T-helper 17 cell (primary cell): ENCODE measurements at places on chromosomes 5 and 9.

DNA sequence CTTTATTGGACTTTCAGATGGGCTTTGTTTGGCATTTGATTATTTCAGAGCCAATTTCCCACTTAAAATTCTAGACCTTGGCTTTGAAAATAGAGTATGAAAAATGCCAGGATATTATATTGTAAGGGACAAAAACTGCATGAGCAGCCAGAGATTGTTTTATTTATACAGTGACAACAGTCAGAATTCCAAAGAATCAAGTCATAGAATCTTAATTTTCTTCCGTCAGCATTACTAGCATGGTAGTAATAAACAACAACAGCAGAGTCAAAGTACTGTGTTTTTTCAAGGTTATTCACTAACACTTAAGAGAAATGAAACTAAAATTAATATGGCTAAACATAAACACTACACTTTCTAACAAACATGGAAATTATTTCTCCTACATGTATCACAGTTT lies 52.2 kb downstream of the MLLT3 start:
- no peaks in the 10 kb centered on the region for H3K27me3 ChIP-seq
- H3K27ac ChIP-seq, result no peak overlapping the region
- peaks cover 29% of the 10 kb centered on the region for H3K4me1 ChIP-seq
- no peak overlapping the region for H3K4me3 ChIP-seq

DNA sequence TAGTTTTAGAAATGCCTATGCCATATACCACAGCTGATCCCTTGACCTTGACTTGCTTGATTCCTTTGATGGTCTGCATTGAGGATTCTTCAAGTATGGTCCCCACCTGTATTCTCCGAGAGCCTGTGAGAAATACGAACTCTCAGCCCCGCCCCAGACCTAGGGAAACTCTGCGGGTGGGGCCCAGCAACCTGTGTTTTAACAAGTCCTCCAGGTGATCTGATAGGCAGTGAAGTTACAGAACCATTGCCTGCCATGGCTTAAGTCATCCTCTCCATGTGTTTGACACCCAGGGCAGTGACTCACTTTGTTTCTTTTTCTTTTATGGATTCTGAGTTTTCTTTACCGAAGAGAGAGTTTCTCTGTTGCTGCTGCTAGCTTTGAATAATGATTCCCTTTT lies 18.5 kb downstream of the FRMPD1 start:
- peak overlapping the region; percentile 19 for H3K27ac ChIP-seq
- peaks cover 4% of the 10 kb centered on the region for H3K36me3 ChIP-seq
- peaks cover 81% of the 10 kb centered on the region for H3K27me3 ChIP-seq

GRCh38 chr5:148926207-148926606 lies 99.8 kb downstream of the ADRB2 start:
- no peak for DNase-seq
- no peaks in the 10 kb centered on the region for H3K4me1 ChIP-seq

- no peaks in the 10 kb centered on the region for H3K27me3 ChIP-seq
- peak overlapping the region; percentile 97 for H3K27ac ChIP-seq
- H3K4me3 ChIP-seq, result peak overlapping the region; percentile 84
- peaks cover 48% of the 10 kb centered on the region for H3K4me1 ChIP-seq
Measured at GRCh38 chr9:75149841-75150241, 61.5 kb downstream of the OSTF1 start.

DNA sequence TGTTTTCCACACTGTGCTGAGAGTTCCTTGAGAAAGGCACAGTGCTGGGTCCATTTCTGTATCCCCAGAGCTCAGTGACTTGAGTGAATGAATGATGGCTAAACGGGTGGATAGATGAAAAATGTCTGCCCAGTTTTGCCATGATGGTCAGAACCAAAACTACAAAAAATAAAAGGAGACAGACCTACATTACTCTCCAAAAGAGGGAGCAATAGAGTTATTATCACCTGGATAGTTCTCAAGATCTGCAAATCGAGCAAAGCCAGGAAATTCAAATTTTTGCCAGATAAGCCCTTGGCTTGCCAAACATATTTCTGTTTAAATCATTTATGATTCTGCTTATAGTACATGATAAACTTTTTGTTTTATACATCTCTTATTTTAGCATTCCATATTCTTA lies 214.2 kb upstream of the ZNF462 start:
- H3K27me3 ChIP-seq, result no peaks in the 10 kb centered on the region
- H3K36me3 ChIP-seq, result no peaks in the 10 kb centered on the region
- no peak overlapping the region for H3K27ac ChIP-seq
- H3K4me3 ChIP-seq, result no peak overlapping the region
- no peak for DNase-seq

DNA sequence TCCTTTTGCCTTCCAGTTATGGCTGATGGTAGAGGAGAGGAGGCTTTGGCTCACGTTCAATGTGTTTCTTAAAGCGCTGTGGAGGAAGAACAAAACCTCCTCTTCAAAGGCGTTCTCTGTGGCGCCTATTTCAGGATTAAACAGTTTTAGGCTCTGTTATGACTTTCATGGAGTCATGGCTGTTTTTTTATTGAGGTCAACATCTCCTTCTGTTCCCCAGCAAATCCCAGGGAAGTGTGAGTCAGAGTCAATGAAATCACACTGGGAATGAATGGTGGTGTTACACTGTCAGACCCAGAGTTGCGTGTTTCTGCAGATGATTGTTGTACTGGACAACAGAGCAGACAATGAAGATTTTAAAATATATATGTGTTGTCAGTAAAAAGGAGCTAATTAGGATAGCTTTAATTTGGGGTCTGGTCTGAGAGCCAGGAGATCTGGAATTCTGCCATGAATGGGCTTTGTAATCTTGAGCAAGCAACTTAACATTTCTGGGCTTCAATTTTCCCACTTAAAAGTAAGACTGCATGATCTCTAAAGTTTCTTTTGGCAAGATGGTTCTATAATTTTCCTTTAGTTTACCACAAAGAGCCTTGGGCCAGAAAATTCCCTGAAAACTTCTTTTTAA lies 240.7 kb downstream of the CSNK1G3 start:
- no peak overlapping the region for H3K4me3 ChIP-seq

DNA sequence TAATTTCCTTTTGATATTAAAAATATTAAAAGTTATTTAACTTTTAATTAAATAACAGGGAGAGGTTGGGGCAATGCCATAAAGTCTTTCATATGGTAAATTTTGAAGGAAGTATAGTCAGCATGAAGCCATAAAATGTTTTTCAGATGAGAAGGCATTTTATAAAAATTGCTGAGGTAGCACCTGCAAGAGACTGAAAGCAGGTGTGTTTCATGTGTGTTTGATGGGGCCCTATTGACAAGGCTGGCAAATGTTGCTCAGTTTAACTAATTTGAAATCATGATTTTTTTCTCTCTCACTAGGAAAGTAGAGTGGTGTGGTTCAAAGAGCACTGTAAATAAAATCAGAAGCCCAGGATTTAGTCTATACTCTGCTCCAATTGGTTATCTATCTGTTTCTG lies 805.8 kb upstream of the C9orf72 start:
- H3K4me3 ChIP-seq, result no peak overlapping the region
- DNase-seq, result no peak
- no peaks in the 10 kb centered on the region for H3K27me3 ChIP-seq
- H3K36me3 ChIP-seq, result no peaks in the 10 kb centered on the region

DNA sequence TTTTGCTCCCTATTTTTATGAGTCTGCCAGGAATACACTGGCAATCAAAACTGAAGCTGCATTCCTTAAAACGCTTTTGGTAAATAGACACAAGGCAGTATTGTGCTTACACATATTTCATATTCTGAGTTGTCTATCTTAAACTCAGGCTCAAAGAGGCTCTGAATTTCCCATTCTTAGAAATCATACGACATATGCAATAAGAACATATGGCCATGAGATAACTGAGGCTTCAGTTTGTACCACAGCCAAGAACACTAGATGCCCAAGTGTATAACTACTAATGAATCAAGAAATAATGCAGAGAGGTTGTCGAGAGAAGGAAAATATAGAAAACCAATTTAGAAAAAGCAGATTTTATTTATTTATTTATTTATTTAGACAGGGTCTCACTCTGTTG lies 357.4 kb downstream of the NDUFS4 start:
- DNase-seq, result no peak
- H3K4me1 ChIP-seq, result no peaks in the 10 kb centered on the region
- H3K36me3 ChIP-seq, result peaks cover 2% of the 10 kb centered on the region
- H3K4me3 ChIP-seq, result no peak overlapping the region
- no peaks in the 10 kb centered on the region for H3K27me3 ChIP-seq

DNA sequence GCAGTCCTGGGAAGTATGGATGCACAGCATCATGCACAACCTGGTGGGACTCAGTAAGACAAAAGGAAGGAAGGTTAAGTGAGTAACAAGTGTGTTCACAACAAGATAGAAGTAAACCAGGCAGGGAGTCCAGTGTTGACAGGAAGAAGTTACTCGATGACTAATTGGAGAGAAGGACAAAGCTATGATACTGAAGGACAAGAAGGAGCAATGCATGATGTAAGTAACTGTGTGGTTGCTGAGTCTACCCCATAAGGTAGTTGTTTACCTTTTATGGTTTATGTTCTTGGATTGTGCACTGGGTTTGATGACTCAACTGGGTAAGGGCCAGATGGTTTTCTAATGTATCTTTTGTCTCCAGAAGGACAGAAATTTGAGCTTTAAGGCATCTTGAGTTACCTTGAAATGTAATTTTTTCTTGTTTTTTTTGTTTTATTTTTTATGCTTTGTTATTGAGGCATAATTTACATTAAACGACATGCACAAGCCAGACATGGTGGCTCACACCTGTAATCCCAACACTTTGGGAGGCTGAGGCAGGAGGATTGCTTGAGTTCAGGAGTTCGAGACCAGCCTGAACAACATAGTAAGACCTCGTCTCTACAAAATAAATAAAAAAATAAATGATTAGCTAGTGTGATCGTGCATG lies 89.2 kb upstream of the CAST start:
- H3K27me3 ChIP-seq, result no peaks in the 10 kb centered on the region
- no peak overlapping the region for H3K27ac ChIP-seq
- H3K4me1 ChIP-seq, result peaks cover 2% of the 10 kb centered on the region
- H3K4me3 ChIP-seq, result no peak overlapping the region

GRCh38 chr9:76756268-76756640 lies 8.0 kb upstream of the PCA3 start:
- DNase-seq, result no peak
- H3K4me3 ChIP-seq, result no peak overlapping the region
- H3K4me1 ChIP-seq, result peaks cover 9% of the 10 kb centered on the region
- peaks cover 27% of the 10 kb centered on the region for H3K27me3 ChIP-seq
- H3K27ac ChIP-seq, result no peak overlapping the region

- H3K4me3 ChIP-seq, result no peak overlapping the region
- peaks cover 2% of the 10 kb centered on the region for H3K36me3 ChIP-seq
- peaks cover 2% of the 10 kb centered on the region for H3K4me1 ChIP-seq
- no peak overlapping the region for H3K27ac ChIP-seq
Measured at GRCh38 chr5:79834754-79835714, 145.4 kb downstream of the CMYA5 start.

GRCh38 chr5:156421798-156422197 lies 94.8 kb downstream of the SGCD start:
- peaks cover 34% of the 10 kb centered on the region for H3K27me3 ChIP-seq
- no peak overlapping the region for H3K27ac ChIP-seq
- H3K4me1 ChIP-seq, result peaks cover 4% of the 10 kb centered on the region
- no peaks in the 10 kb centered on the region for H3K36me3 ChIP-seq

DNA sequence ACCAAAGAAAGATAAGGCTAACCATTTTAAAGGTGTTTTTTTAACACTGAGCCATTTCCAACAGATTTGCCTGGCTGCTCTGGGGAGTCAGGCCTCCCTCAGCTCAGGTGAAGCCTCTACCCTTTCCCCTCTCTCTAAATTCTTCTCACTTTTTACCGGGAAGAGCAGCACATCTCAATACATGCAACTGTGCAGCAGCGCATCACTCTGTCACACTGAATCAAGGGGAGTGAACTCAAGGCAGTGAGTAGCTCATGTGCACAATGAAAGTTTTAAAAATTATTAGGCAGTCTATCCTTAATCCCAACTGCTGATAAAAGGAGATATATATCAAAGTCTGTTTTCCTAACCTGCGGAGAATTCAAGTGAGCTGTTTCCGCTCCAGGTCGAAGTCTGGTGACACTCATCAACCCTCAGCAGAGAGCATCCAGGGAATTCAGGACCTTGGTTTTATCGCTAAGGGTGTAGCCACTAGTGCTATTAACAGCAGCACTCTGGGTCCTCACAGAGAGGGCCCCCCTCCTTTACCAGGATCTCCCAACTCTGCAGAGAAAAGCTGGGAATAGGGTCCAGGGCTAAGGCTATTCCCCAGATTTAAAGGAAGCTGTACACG lies 1.0 kb downstream of the CEMIP2 start:
- peak overlapping the region; percentile 95 for H3K27ac ChIP-seq
- DNase-seq, result no peak
- H3K36me3 ChIP-seq, result peaks cover 2% of the 10 kb centered on the region
- H3K4me1 ChIP-seq, result peaks cover 52% of the 10 kb centered on the region
- H3K27me3 ChIP-seq, result no peaks in the 10 kb centered on the region
- H3K4me3 ChIP-seq, result peak overlapping the region; percentile 98

GRCh38 chr9:72441848-72442607 lies 77.0 kb upstream of the ZFAND5 start:
- no peaks in the 10 kb centered on the region for H3K27me3 ChIP-seq
- DNase-seq, result no peak

DNA sequence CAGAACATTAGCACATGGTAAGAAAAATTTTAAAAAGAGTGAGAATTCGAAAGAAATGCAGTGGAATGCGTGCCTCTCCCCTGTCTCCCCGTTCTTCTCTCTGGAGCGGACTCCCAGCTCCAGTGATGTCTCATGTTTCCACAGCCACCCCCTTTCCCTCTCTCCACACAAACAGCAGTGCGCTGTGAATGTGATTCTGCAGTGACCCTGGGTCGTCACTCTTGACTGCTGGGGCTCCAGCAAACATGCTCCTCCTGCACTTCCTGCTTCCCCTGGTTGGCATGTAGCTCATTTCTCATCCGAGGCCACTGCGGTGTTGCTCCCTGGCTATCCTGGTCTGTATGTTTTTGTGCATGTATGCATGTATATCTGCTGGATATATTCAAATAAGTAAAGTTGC lies 13.3 kb downstream of the PHF2 start:
- H3K4me1 ChIP-seq, result peaks cover 51% of the 10 kb centered on the region
- H3K4me3 ChIP-seq, result peak overlapping the region; percentile 57
- no peak for DNase-seq
- H3K36me3 ChIP-seq, result no peaks in the 10 kb centered on the region

DNA sequence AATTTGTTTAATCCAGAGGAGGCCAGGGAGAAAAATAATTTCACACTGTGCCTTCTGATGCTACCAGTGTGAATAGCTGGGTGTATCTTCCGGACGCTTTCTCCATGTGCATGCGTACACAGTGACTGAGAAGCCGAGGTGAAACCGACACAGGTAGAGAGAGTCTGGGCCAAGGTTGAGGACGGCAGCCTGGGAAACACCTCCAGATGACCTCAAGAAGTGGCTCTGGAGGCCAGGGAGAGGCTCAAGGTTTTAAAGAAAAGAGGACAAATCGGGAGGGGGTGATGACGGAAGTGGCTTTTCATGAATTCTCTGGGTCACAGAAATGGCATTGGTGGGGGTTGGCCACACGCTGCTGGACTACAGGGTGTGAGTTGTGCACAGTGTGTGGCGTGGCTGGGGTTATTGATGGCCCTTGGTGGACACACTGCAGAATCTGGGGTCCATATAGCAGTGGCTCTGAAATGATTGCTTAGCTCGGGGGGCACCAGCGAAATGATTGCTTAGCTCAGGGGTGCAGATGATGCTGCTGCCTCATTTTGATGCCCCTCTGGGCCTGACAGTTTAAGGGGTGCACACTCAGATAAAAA lies 34.1 kb upstream of the LRRC14B start:
- peaks cover 57% of the 10 kb centered on the region for H3K27me3 ChIP-seq
- DNase-seq, result no peak
- H3K4me1 ChIP-seq, result peaks cover 2% of the 10 kb centered on the region
- no peak overlapping the region for H3K27ac ChIP-seq
- H3K36me3 ChIP-seq, result peaks cover 6% of the 10 kb centered on the region

- no peak for DNase-seq
- H3K4me3 ChIP-seq, result no peak overlapping the region
- no peaks in the 10 kb centered on the region for H3K27me3 ChIP-seq
- H3K27ac ChIP-seq, result no peak overlapping the region
Measured at GRCh38 chr9:10055886-10056395, 556.9 kb downstream of the PTPRD start.
